ENCODE measurements at places on chromosomes 12 and 14.

- no peak for DNase-seq
Observed at GRCh38 chr14:88688386-88688785, 104.4 kb downstream of the EML5 start.

DNA sequence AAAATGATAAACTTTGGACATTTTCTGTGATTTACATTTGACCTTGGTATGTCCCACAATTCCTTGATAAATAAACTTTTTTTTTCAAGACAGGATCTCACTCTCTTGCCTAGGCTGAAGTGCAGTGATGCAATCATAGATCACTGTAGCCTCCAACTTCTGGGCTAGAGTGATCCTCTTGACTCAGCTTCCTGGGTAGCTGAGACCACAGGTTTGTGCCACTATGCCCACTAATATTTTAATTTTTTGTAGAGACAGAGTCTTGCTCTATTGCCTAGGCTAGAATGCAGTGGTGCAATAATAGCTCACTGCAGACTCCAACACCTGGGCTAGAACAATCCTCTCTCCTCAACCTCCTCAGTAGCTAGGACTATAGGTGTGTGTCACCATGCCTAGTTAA is 79.1 kb upstream of the PTGDR start:
- no peak for DNase-seq

GRCh38 chr14:92033906-92034687 is 5.8 kb downstream of the TRIP11 start:
- no peak for DNase-seq

DNA sequence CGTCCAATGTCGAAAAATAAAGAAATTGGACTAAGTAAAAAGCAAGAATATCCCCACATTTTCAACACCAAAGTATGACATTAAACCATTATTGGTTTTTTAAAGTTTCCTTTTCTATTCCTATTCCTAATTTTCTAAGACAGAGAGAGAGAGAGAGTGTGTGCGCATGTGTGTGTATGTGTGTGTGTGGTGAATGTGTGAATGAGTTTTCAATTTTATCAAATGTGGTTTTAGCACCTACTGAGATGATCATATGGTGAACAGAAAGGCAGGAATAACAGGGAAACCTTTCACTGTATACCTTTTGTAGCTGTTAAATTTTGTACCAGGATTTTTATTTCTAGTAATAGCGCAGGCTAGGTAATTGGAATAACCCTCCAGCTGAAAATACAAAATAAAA is 80.4 kb upstream of the RAP1B start:
- no peak for DNase-seq

GRCh38 chr12:131910302-131911027 is 16.0 kb downstream of the ULK1 start:
- DNase-seq = no peak

GRCh38 chr12:131021154-131021541 is 67.4 kb downstream of the ADGRD1 start:
- no peak for DNase-seq

- no peak for DNase-seq
Observed at GRCh38 chr14:77529213-77529612, 30.6 kb upstream of the ISM2 start.
